ENCODE measurements at places on chromosomes 7 and 10.

DNA sequence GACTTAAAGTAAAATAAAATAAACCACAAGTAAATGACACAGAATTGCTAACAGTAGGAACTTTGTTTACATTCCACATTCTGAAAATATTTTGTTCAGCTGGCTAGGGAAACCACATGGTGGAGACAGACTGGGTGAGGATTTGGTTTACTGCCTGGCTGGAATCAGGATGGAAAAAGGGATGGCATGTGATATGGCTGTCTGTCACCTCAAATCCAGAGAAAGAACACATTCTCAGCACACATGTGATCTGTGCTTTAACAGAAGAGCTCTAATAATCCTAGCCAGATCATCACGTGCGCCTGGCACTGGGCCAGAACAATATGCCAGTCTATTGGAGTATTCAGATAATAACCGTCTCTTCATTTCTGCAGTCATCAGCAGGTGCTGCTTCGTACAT lies 90.9 kb upstream of the PIP4K2A start:
- peak; percentile 24 for ATAC-seq

DNA sequence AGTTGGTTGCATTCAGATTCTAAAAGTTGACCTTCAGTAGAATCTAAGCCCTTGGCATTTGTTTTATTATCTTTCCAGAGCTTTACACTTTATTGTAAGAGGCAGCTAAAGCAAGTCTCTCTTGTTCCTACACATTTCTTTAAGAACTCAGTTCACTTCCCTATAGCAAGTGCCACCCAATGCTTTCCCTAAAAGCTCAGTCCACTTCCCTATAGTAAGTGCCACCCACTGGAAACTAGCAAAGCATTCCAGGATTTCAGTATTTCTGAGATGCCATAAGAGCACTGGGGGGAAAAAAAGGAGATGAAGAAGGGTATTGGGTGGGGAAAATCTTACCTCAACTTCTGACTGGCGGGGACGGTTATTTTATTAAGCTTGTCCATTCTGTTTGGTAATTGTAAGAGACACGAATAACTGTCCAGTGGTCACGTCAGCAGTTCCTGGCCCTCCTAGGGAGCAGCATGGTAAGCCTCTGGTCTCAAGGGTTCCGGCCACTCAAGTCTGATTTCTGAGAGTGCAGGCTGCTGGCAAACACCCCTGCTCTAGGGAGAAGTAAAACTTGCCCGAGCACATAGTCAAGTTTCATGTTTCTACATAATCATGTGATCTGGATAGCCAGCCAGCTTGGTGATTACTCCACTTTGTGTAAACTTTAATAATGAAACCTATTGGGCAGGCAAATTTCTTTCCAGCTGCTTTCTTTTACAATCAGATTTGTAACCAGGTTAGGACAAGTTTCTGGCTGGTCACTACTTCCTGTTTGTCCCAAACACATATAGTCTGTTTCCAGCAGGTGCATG lies at the start of gene BLNK:
Gene BLNK (minus strand): TSS at position 554 of the 800 bp plus-strand sequence. CDS start 171 bp downstream, at position 383.
- peak; percentile 95 for ATAC-seq

DNA sequence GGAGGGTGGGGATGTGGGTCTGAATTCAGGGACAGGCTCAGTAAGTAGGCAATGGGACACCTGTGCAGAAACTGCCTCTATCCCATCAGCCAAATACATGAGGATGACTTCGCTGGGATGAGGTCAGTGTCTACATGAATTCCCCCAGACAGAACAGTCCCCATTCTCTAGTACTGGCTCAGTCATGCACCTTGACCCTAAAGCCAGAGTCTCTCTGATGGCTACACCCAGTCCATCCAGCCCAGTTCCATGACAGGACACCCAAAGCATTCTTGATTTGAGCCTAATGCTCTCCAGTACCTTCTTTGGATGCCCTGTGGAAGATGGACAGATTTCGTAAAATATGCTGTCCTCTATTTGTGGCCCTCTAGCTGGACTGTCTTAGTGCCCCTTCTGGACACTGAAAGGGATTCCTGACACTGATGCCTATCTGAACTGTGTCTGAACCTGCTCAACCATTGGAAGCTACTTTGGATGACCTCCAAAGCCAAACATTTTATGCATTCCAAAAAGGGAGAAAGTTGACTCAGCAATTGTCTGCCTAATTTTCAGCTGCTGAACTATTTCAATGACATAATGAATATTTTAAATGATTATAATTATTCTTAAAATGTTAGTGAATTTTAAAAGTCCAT lies 14.6 kb downstream of the SFRP4 start:
- ATAC-seq = no peak

DNA sequence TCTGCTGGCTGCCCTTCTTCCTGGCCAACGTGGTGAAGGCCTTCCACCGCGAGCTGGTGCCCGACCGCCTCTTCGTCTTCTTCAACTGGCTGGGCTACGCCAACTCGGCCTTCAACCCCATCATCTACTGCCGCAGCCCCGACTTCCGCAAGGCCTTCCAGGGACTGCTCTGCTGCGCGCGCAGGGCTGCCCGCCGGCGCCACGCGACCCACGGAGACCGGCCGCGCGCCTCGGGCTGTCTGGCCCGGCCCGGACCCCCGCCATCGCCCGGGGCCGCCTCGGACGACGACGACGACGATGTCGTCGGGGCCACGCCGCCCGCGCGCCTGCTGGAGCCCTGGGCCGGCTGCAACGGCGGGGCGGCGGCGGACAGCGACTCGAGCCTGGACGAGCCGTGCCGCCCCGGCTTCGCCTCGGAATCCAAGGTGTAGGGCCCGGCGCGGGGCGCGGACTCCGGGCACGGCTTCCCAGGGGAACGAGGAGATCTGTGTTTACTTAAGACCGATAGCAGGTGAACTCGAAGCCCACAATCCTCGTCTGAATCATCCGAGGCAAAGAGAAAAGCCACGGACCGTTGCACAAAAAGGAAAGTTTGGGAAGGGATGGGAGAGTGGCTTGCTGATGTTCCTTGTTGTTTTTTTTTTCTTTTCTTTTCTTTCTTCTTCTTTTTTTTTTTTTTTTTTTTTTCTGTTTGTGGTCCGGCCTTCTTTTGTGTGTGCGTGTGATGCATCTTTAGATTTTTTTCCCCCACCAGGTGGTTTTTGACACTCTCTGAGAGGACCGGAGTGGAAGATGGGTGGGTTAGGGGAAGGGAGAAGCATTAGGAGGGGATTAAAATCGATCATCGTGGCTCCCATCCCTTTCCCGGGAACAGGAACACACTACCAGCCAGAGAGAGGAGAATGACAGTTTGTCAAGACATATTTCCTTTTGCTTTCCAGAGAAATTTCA lies 1.7 kb downstream of the ADRB1 start:
- ATAC-seq = peak; percentile 64

DNA sequence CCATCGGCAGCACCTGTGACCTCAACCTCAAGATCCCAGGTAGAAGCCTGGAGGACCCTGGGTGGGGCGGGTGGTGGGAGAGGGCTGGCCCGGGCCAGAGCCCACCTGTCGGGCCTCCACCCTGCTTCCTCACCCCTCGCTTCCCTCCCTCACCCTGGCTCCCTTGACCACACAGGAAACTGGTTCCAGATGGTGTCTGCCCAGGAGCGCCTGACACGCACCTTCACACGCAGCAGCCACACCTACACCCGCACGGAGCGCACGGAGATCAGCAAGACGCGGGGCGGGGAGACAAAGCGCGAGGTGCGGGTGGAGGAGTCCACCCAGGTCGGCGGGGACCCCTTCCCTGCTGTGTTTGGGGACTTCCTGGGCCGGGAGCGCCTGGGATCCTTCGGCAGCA lies 8.9 kb upstream of the ATP6V1F start:
- ATAC-seq = no peak

DNA sequence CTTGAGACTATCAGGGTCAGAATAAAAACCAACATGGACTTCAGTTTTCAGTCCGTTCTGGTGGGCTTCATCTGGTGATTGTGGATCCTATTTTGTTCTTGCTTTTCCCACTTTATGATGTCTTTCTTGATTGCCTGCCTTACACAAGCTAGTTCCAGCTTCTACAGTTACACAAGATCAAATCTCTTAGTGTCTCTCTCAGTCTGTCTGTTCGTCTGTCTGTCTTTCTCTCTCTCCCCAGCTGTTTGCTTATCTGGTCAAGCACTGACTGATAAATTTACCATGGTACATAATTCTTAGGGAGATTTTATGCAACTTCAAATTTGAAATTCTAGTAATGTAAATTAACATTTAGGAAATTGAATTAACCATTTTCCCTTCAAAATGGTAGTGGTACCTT lies 35.8 kb downstream of the TAX1BP1 start:
- no peak for ATAC-seq

- no peak for ATAC-seq
Measured at GRCh38 chr7:120079704-120080103, 193.3 kb upstream of the KCND2 start.

GRCh38 chr7:140623980-140624379 lies 16.6 kb downstream of the DENND2A start:
- ATAC-seq = peak; percentile 94

DNA sequence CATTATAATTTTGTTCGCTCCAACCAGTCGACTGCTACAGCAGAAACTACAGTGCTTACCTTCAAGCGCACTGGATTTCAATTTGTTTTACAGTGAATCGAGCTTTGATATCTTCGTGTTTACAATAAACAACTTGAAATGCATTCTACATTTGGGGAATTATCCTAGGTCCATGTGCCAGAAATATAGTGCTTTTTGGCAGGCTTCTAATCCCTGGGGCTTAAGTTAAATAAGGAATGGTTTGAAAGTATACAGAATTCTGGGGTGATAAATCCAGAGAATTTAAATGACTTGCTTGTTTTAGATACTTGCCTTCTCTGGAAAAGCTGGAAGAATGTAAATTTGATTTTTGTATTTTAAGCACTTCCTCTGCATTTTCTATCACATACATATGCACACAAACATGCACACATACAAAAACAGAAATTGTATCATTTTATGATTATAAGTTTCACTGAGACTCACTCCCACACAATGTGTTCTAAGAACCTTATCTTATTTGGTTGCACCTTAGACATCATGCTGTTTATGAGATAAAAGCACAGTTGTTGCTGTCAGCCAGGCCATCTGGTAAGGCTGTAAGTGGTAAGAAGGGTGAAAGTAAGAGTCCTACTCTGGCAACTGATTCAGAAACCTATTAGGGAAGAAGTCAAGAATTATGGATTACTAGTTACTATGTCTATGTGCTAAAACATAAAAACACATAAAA lies 347.2 kb upstream of the KCND2 start:
- ATAC-seq = no peak

DNA sequence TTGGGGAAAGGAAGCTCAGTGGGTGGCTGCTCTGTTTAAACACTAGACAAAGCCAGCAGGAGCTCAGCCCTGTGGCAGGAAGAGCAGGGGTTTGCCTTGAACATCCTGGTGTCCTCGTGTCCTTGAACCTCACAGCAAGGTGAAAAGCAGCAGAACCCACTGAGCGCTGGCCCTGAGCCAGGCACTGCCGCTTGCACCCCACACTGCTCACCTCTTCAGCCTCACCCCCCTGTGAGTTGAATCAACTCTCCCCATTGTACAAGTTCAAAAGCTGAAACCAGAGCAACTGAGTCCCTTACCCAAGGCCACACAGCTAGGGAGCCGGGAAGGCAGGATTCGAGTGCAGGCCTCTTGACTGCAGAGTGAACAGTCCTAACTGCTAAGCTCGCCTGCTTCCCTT lies 32.0 kb downstream of the SLC29A3 start:
- ATAC-seq = no peak

- no peak for ATAC-seq
Measured at GRCh38 chr7:68488341-68489060, 1109.8 kb upstream of the AUTS2 start.

DNA sequence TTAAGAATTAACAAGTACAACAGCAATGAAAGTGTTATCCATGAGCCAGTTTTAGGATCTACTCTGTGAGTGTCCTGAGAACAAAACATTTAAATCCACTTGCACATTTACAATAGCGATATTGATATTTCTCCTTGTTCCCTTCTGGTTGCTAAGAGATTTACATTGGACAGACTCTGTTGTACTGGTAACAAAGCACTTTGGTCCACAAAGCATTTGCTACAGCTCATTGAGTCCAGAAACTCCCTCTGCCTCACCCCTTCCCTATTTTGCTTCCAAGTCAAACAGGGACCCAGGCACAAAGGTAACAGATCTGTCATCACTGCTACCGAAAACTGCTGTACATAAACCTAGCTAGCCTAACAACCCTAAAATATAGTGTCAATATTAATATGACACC lies 2.1 kb downstream of the ANK3 start:
- ATAC-seq = no peak

DNA sequence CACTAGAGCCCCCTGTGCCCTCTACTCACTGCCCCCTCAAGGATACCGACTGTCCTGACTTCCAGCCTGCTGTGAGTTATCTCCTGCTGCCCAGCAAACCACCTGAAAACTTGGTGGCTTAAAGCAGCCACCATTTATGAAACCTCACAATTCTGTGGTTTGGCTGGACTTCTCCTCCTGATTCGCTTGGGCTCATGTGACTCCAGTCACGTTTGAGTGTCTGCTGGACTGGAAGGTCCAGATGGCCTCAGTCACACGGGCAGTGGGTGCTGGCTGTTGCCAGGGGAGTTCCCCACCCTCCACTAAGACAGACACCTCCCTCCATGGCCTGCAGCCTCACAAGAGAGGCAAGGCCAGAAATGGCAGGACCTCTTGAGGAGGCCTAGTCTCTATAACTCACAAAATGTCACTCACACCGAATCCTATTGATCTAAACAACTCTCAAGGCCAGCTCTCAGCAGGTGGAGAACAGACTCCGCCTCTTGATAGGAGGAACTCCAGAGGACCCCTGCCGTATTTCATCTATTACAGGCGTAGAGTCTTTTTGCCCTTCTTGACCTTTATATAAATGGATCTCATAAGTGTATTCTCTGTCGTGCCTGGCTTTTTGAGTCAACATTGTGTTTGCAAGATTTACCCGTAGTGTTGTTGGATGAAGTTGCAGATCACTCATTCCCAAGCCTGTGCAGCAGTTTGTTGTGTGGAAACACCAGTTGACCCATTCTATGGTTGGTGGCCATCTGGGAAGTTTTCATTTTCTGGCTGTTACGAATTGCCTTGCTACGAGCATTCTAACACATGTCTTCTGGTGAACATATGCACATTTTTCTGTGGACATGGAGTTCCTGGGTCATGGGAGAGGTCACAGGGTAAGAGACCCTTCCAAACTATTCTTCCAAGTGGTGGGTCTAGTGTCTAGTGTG lies 48.3 kb downstream of the ZMIZ1 start:
- ATAC-seq = peak; percentile 14

- no peak for ATAC-seq
Measured at GRCh38 chr10:88088441-88089340, 225.3 kb downstream of the PTEN start.

GRCh38 chr10:132456881-132457280 lies 59.9 kb downstream of the PWWP2B start:
- no peak for ATAC-seq

GRCh38 chr10:78578929-78579328 lies 489.8 kb upstream of the ZMIZ1 start:
- no peak for ATAC-seq

Measured in motor neuron (in vitro differentiated cells).